Activated B cell treated with CpG ODN at 0.5 μM for 24 hours (primary cell): ENCODE measurements at places on chromosomes 2 and 18. TPM values are rescaled to one million over a fixed set of nuclear protein-coding genes. Genes with fewer than 3 reads are reported as not detected.

GRCh38 chr2:216279459-216279858 is 92.8 kb downstream of the MARCHF4 start:
- DNase-seq: no peak

GRCh38 chr18:63646936-63647335 is 2.9 kb upstream of the SERPINB4 start:
- no peak for DNase-seq

- DNase-seq: no peak
Measured at GRCh38 chr18:11906926-11907874, 917 bp downstream of the MPPE1 start.

DNA sequence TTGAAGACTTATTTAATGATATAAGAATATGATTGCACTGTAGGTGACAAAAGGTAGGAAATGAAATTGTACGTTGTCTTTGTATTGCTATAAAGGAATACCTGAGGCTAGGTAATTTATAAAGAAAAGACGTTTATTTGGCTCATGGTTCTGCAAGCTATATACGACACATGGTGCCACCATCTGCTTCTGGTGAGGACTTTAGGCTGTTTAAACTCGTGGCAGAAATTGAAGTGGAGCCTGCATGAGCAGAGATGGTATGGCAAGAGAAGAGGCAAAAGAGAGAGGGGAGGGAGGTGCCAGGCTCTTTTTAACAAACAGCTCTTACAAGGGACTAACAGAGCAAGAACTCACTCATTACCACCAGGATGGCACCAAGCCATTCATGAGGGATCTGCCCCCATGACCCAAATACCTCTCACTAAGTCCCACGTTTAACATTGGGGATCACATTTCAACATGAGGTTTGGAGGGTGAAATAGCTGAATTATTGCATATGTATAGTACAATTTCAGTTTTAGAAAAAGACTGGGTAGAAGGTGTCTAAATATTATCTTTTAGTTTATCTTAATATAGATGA is 86.8 kb downstream of the GULP1 start:
- DNase-seq: no peak

The MALL gene
- not detected in 2 replicates for total RNA-seq

- no peak for DNase-seq
Measured at GRCh38 chr18:76255070-76255683, 239.9 kb downstream of the ZNF516 start.

DNA sequence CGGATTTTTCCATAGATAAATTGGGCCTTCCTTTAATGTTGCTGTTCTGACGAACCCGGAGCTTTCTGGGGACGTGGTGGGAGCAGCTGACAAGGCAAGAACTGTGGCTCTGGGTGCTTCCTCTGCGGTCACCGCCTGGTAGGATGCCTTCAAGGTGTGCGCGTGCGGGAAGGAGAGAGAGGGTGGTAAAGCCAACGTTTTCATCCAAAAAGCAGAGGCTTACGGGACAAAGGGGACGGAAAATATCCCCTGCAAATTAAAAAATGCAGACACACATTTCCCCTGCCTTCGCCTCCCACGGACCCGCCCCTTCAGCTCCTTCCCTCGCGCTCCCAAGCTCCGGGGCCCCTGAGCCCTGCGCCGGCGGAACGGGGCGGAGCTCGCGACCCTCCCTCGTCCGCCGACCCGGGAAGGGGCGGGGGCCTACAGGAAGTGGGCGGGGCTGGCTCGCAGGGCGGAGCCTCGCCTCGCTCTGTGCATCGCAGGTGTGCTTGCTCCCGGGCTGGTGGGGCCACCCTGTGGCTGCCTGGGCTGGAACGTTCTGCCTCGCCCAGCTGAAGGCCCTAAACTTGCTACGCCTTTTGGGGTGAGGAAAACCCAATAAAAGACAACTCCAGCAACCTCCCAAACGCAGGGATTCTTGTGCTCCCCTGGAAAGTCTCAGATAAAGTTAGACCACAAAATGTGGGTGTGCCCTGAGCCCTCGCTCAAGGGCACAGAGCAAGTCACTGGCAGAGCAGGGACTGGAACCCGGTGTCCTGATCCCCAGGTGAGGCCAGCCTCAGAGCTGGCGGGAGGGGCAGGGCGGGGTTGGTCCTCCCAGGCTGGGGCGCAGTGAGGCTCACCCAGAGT is 25.4 kb upstream of the SLC66A3 start:
- peak; percentile 71 for DNase-seq

GRCh38 chr18:79529991-79530390 is 134.3 kb downstream of the NFATC1 start:
- peak; percentile 15 for DNase-seq

The PASK gene
- total RNA-seq: 113 and 150 TPM in 2 replicates

DNA sequence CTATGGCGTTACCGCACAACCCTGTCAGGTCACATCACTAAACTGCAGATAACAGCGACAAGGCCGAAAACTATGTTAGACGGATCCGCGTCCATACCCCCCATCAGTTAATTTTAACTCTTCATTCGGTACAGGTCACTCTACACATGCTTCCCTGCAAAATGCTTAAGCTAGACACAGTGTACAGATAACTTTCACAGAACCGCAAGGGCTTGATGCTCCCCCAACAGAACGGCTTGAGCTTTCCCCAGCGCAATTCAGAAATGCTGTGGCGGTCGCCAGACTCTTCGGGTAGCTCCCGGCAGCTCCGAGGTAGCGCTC is 283 bp upstream of the RBBP8 start:
- no peak for DNase-seq

DNA sequence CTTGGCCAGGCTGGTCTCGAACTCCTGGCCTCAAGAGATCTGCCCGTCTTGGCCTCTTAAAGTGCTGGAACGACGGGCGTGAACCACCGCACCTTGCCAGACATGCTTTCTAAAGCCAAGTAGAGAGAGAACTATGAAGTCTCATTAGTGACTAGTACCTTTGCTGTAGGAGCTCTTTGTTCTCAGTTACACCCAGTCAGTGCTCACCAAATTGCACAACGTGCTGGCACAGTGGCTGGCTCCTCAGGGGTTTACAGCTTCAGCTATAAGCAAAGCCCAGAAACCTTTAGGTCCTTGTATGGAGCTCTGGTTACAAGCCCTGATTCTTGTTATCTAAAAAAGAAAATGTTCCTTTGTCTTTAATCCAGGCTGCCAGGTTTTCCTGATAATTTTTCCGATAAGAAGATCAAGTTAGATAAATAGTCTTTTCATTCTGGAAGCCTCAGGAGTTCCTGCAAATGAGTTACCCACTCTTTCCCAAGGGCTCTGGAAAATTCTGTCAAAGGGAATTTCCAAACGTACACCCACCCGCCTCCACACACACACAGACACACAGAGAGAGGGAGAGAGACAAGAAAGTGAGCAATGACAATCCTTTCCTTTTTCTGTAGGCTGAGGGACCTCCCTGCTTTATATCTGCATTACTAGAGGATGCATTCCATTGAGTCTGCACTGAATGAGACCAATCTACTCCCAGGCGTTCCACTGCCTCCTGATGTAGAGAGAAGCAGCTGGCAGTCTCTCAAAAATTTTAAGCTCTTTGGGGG is 100.2 kb upstream of the CSRNP3 start:
- no peak for DNase-seq

DNA sequence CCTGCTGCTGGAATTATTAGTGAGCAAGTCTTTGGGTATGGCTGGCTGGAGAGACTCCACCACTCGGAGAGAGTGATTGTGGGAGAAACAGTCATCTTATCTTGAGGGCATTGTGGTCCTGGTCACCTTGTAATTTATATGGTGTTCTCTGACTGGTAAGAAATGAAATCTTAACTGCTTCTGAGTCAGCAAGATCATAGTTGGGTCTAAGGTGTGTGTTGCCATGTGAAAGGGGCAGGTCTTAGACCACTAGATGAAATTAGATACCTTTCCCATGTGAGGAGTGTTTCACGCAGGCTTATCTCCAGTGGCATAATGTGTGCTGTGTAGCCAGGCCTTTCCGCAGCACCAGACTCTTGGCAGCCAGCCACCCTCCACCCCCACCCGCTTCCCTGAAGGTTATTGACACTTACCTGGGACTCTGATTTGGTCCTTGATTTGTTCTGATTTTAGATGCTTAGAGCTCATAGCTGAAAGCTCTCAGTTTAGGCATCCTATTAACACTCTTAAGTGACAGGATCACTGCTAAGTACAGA is 7.7 kb downstream of the MAPRE3 start:
- no peak for DNase-seq

- no peak for DNase-seq
Measured at GRCh38 chr2:199907008-199907714, 3.9 kb upstream of the C2orf69 start.

The MAB21L4 gene
- total RNA-seq: not detected in 2 replicates

The ANKRD30BL gene
- total RNA-seq: not detected in 2 replicates

GRCh38 chr2:86518481-86518880 is 44.8 kb downstream of the CHMP3 start:
- no peak for DNase-seq

GRCh38 chr2:9312591-9312990 is 106.0 kb downstream of the ASAP2 start:
- no peak for DNase-seq

GRCh38 chr2:230930928-230931555 is 6.0 kb upstream of the GPR55 start:
- no peak for DNase-seq

DNA sequence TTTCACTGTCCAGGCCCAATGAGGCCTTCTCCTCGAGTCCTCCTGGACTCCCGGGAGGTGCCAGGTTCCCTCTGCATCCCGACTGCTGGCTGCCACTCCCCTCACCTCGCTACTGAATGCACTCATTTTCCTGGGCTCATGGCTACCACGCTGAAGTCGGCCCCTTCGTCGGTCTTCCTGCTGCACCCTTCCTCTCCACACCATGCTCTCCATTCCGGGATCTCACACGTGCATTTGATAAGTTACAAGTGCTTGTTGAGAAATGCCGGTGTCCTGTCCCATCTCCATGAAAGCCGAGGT is 334.7 kb upstream of the MYT1L start:
- no peak for DNase-seq

The DSG4 gene
- not detected in 2 replicates for total RNA-seq

The HS6ST1 gene
- 14.1 and 16.9 TPM in 2 replicates for total RNA-seq

GRCh38 chr2:65354773-65355172 is 77.6 kb downstream of the SPRED2 start:
- DNase-seq: no peak

GRCh38 chr18:36162981-36163380 is 24.3 kb upstream of the MOCOS start:
- DNase-seq: no peak

DNA sequence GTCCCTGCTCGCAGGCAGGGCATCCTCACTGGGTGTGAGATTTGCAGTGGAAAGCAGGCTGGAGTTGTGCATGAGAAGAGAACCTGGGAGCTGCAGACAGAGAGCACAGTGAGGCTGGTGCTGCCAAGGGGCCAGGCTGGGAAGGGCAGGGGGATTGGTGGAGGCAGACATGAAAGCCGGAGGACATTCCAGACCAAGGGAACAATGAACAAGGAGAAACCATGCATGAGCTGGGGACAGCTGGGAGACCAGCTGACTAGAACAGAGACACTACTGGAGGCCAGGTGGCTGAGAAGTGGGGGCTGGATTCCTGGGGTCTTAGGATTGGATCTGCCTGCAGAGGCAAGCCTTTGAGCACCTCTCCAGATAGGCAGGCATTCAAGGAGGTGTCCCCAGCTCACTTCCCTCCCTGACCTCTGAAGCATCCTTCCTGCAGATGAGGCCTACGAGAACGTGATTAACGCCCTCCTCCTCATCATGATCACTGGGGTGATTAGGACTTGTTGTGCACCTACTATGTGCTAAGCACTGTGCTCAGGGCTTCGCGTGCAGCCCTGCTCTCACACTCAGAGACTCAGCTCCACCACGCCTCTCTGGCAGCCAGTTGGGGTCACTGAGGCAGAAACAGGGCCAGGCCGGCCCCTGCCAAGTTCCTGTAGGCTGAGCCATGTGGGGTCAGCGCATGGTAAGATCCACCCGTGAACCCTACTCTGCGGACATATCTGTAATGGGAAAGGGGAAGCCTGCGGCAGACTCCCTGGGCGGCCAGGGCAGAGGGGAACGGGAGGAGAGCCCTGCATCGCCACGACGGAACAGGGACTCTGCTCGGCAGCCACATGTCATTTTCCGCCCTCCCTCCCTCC is 74.8 kb upstream of the SLC66A3 start:
- DNase-seq: no peak

DNA sequence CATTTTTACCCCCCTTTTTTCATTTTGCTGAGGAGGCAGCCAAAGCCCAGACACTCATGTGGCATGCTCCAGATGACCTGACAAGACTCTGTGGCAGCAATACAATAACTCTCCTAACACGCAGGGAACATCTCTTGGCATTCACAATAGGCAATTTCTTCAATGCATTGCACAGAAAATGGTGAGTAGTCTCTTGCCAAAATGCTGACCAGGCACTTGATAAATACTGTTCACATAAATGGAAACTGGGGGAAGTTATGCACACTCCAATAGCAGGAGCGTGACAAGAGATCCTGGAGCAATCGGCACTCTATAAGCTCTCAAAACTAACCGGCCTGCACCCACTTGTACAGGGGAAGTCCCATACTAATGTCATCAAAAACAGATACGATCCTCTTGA is 66.3 kb downstream of the NBAS start:
- no peak for DNase-seq

The GRP gene
- total RNA-seq: not detected in 2 replicates

DNA sequence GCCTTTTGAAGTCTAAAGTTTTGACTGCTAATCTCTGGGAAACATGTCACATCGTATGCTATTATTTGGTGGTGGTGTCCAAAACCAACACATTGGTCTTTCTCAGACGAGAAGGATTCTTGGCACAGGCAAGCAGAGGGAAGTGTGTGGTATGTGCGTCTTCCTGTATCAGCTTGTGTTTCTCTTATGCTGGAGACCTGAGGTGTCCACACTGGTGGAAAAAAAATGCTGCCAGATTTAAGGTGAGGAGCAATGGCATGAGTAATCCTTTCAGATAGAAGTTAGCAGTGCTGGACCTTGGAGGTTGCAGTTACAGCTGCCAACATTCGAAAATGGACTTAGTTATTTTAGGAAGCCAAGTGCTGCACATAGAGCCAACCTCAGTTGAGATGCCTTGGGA is 11.7 kb upstream of the FHL2 start:
- DNase-seq: no peak

- no peak for DNase-seq
Measured at GRCh38 chr2:120251078-120251477, 1.6 kb upstream of the RALB start.

- no peak for DNase-seq
Measured at GRCh38 chr18:31217038-31217849, 54.6 kb upstream of the DSC1 start.
